ENCODE measurements at places on chromosomes 6 and 20.
A peak's percentile ranks its signal among the peaks of the same experiment; 100 is the strongest.

DNA sequence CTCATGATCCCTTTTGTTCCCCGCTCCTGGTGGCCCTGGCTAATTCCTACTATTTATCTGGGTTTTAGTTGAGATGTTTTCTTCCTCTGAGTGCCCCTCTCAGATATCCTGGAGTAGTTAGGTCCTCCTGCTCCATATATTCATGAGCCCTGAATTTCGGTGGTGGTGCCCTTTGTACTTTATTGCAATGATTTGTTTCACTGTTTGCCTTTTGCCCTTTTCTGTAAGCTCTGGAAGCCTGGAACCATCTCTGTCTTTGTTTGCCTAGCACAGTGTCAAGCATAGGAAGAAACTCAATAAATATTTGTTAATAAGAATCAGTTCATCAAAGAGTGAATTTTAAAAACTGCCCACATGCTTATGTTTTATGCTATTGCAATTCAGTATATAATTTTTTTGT, 144.9 kb downstream of the DNAH8 start:
- ATAC-seq: no peak

- ATAC-seq: no peak
Observed at GRCh38 chr6:137316626-137317025, 97.4 kb upstream of the IFNGR1 start.

- no peak for ATAC-seq
Observed at GRCh38 chr6:133358574-133359150, 117.5 kb downstream of the EYA4 start.

DNA sequence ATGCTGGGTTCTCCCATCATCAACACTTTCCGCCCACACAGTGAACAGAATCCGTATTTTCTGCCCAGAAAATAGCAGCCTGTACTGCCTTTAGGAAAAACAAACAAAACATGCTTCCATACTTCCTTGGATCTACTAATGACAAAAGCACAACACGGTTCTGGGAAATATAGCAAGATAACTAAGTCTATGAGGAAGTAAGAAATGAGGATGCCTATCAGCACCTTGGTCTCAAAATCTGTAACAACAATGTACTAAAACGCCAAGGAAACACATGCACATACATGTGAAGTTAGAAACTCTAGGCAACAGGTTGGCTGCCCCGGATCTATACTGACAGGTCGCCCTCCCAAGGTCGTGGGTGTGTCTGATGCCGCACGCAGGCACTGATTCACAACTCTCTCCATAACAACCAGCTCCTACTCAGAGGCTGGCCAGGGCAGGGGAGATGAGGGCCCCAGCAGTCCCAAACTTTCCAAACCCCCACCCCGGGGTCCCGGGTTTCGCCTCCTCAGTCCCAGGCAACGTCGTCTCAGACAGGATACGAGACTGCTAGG, 710 bp downstream of the BTBD9 start:
- peak; percentile 83 for ATAC-seq

DNA sequence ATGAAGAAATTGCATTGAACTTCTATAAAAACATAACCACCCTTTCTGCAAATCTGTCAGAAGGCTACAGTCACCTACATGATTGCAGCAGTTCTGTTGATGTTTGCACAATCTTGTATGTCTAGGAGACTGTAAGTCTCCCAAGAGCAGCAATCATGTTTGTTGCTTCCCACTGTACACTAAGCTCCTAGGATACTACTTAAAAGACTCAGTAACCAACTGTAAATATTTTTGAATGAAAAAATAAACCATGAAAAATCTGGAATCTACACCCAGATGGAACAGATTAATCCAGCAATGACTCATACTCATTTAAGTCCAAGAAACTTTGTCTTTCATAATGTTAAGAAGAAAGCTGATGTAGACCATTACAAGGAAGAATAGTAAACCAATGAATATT, 168.5 kb upstream of the ATXN1 start:
- no peak for ATAC-seq

DNA sequence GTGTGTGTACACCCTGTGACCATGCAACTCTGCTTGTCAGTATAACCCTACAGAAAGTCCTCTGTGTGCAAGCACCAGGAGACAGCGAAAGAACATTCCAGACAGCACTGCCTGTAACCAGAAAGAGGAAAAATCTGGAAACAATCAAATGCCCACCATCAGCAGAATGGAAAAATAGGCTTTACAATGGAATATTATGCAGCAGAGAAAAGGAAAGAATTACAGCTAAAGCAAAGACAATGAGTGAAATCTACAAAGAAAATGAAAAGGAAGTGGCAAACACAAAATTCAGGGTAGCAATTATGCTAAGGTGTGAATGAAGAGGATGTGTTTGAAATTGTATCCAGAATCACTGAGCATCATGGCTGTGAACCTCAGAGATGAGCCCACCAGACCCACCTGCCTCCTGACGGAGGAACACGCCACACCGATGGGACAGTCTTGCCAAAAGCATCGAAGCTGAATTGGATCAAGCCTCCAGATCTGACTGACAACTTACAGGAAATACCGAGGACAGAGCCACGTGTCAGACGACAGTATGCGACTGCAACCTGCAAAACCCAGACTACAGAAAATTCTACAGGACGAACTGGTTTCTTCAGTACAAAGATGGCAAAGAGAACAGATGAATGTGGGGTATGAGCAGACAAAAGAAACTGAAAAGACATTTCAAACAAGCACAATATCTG, 133.2 kb downstream of the NFATC2 start:
- ATAC-seq: no peak

- no peak for ATAC-seq
Observed at GRCh38 chr6:46788791-46789190, 4.4 kb upstream of the MEP1A start.

GRCh38 chr6:43915208-43915869, 145.3 kb downstream of the VEGFA start:
- ATAC-seq: no peak

GRCh38 chr20:63262836-63263235, 8.6 kb upstream of the NKAIN4 start:
- no peak for ATAC-seq

DNA sequence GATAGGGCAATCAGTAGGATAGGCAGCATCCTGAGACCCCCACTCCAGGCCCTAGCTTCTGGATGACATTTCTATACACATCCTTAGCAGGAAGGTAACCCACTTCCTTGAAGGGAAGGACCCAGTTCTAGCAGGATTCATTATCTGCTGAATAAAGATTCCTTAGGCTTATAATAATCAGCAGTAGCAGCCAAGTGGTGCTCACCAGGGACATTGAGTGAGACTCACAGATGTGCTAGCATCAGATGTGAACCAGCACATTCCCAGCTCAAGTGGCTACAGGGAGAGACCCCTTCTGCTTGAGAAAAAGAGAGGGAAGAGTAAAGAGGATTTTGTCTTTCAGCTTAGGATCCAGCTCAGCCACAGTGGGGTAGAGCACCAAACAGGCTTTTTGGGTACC, 244.8 kb upstream of the UFL1 start:
- ATAC-seq: no peak
